Tongue (tissue), 3 donors: ENCODE measurements at places on chromosomes 3 and 15. TPM values are rescaled to one million over a fixed set of nuclear protein-coding genes. Genes with fewer than 3 reads are reported as not detected.

DNA sequence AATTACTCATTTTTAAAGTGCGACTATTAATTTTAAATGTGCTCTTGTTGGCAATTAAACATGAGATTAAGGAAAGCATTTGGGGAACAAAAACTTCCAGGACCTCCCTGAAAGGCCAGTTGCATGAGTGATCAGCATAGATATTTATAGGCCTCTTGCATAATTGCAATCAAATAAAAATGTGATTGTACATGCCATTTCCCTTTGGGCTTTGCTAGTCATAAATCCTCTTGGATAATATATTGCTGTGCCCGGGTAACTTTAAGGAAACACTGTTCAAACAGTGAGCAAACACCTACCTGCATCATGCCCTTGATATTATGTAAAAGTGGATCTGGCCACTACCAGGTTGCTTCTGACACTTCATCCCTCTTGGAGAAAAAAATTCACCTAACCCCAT is 239.1 kb downstream of the MCTP2 start:
- no peak for DNase-seq

- DNase-seq = no peak
These were observed 176.8 kb upstream of the EPHA3 start for GRCh38 chr3:88930611-88931010.

GRCh38 chr3:14223595-14223994 is 45.0 kb downstream of the LSM3 start:
- DNase-seq = no peak

GRCh38 chr3:17070161-17070959 is 185.6 kb downstream of the PLCL2 start:
- DNase-seq = peak; percentile 56

DNA sequence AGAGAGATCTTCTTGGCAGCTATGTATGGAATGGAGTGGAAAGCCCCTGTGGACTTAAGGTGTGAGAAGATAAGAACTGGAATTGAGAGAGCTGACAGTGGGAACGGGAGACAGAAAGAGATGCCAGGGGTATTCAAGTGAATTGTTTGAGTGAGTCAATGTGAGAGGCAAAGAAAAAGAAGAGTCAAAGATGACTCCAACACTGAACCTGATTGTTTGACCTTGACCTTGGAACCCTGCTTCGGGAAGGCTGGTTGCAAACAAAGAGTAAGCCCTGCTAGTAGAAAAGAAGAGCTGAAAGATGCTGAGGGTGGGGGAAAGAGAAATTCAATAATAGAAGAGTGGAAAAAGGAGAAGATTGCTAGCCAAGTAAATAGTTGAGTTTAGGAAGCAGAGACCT is 238.6 kb downstream of the BBX start:
- no peak for DNase-seq

DNA sequence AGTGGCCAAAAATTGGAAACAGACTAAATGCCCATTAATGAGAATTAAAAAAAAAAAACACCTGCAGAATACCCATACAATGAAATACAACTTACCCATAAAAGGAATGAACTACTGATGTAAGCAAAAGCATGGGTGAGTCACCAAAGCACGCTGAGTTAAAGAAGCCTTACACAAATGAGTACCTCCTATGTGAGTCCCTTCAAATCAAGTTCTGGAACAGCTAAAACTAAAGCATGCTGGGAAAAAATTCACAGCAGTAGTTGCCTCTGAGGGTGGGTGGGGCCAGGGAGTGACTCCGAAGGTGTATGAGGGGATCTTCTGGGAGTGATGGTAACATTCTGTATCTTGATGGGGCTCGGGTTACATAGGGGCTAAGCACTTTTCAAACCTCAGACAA is 11.4 kb downstream of the MYO5C start:
- DNase-seq = no peak

DNA sequence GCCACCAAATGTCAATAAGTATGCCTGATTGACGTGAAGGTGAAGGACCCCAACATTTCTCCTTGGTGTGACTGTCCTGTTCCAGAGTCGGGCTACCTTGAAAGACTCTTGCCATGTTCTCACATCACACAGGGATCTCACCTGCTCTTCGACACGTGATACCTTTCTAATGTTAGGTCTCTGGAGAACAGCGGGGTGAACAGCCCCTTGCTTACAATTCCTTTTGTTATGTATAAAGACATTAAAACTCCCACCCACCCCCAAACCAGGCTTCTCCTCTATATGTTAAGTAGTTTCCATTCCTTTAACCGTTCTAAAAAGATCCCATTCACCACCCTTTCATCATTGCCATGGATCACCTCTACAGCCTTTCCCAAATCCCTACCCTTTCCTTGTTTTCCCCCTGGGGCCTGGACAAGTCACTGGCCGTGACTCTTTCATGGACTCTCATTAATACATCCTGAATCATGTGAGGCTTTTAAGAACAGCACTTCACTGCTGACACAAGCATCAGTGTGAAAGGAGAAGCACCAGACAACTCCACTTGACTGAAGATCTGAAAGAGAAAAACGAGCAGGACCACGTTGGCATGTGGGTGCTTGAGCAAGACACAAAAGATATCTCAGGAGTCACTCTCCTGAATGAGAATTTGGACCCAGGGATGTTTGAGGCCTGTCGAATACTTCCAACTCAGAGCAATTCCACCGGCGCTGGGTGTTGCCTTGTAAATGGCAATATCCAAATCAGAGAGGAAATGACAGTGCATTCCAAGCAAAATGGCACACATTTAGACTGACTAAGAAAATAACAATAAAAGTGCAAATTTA is 115.0 kb downstream of the FOXP1 start:
- DNase-seq = no peak

GRCh38 chr3:195808741-195809290 is 2.9 kb downstream of the MUC4 start:
- DNase-seq = no peak

- DNase-seq = no peak
These were observed 99.7 kb downstream of the ADCY5 start for GRCh38 chr3:123349201-123349535.

GRCh38 chr3:13138833-13139145 is 65.6 kb upstream of the IQSEC1 start:
- DNase-seq = no peak

- DNase-seq = peak; percentile 44
These were observed 125.8 kb downstream of the LPP start for GRCh38 chr3:188279502-188280335.

DNA sequence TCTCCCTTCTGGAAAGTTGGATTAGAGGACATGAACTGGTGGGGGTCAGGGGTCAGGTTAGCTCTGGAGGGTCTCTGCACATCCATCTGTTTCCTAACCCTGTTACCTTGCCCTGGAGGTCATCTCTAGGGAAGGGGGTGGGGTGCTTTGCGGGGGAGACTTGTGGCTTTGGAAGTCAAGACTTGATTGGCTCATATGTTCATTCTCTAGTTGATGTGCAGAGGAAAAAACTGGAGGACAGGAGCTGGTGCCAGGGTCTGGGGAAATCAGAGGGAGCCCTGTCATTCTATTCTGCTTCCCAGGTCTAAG is 42.9 kb upstream of the ROPN1 start:
- no peak for DNase-seq

DNA sequence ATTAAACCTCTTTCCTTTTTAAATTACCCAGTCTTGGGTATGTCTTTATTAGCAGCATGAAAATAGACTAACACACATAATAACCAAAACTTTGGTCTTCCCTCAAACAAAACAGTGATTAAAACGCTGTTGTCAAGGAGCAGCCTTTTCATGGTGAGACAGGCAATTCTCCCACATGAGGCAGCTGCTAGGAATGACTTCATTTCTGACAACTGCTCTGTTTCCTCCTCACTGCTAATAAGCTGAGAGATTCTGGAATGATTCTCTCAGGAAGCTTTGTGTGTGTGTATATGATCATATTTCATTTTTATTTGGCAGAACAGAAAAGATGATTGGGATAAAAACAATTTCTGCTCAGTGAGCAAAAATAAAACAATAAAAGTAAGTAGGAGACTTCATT is 580.6 kb upstream of the ADAMTS9 start:
- DNase-seq = peak; percentile 91

DNA sequence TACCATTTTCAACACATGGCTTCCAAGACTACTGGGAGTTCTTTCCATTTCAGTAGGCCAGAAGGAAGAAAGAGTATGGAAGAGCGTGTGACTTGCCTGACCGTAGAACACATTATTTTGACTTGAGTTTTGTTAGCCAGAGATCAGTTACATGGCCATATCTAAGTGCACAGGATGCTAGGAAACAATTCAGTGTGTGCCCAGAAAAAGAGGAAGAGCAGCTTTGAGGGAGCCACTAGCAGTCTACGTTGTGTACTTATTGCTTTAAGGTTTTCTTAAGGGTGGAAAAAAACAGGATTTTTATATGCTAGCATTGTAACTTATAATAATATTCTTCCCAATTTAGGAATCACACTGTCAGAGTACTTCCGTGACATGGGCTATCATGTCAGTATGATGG is 44.1 kb upstream of the GRAMD1C start:
- DNase-seq = no peak

DNA sequence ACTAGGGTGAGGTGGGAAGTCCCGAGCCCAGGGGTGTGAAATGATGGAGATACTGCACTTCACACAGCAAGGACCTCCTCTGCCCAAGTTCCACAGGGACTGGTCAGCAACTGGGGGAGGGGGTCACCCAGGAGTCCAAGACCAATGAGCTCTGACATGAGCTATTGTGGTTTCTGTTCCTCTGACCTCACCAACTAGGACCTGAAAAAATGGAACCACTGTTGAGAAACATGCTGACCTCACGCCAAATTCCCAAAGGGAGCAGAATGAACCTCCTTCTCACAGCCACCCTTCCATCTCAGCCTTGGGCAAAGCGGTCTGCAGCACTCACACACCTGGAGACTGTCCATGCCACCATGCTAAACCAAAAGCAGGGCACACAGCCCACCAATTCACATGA is 69.3 kb downstream of the LRIG1 start:
- DNase-seq = no peak

The CLDN18 gene
- total RNA-seq = 0.62 TPM

The LXN gene
- total RNA-seq = 17.6 TPM

The SPATA12 gene
- not detected for total RNA-seq

The HTR3E gene
- not detected for total RNA-seq

The COL6A5 gene
- not detected for total RNA-seq
